ENCODE measurements at places on chromosomes 12 and 14.

DNA sequence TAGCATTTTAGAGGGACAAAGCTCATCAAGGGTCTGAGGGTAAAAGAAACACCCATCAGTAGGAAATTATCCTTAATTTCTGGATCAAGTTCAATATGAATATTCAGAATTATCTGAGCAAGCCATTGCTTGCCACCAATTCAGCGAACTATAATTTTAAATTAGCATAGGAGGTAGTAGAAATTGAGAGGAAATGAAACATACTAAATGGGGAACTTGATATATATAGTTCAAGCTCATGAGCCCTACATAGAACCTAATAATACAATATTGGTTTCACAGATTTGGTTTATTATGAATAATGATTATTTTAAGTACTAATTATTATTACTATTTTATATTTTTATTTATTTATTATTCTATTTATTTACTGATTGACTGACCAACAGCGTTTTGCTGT, 42.1 kb upstream of the GXYLT1 start:
- no peak for DNase-seq

DNA sequence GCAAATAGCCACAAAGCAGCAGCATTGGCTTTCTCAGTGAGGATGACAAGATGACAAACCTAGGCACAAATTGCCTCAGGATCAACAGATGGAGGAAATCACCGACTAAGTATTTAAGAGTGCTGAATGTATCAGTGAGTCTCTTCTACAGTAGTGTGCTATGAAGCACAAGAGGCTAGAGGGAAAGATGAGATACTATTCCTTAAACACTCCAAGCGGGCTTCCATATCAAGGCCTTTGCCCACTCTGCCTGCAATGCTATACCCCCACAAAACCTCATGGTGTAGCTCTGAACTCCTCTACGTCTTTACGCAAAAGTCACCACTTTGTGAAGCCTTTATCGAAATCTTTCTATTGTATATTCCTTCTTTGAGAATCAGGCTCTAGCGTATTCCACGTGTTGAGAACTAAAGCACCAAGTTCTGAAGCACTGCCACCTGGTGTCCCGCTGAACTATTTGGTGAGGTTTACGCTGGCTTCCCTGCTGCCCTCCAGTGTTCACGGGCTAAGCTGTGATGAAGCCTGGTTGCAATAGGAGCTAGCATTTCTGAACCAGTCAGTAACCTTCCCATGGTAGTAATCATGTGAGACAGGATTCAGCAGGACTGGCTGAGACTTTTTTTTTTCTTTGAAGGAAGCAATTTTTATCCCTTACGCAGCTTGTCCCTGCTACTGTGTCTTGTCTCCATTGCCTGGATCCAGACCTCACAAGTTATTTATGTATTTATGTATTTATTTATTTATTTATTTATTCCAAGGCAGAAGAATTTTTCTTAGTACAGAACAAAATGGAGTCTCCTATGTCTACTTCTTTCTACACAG, 426.5 kb upstream of the OR4E1 start:
- no peak for DNase-seq

GRCh38 chr14:20714593-20715250, 26.2 kb downstream of the ANG start:
- DNase-seq: no peak

GRCh38 chr12:80317307-80317706, 126.7 kb upstream of the PTPRQ start:
- no peak for DNase-seq

GRCh38 chr14:82766996-82767395, 1233.3 kb upstream of the SEL1L start:
- no peak for DNase-seq

- DNase-seq: no peak
Measured at GRCh38 chr12:20101046-20101445, 267.3 kb upstream of the PDE3A start.

- no peak for DNase-seq
Measured at GRCh38 chr14:78581229-78581628, 411.1 kb downstream of the NRXN3 start.

DNA sequence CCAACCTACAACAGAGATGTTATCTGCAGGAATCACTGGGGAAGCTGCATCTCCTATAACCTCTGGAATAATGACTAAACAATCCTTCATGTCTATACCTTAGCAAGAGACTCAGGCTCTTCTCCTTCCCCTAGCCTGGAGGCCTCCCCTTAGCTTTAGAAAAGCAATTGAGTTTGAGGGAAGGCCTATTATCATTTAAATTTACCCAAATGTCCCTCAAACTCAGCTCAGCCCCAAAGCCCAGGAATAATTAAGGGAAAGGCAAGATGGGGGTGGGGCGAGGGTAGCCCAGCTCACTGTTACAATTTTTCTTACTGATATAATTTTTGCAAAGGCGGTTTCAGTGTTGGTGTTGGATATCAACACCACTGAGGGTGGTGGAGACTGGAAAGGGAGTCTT, 151.4 kb upstream of the EEA1 start:
- no peak for DNase-seq

DNA sequence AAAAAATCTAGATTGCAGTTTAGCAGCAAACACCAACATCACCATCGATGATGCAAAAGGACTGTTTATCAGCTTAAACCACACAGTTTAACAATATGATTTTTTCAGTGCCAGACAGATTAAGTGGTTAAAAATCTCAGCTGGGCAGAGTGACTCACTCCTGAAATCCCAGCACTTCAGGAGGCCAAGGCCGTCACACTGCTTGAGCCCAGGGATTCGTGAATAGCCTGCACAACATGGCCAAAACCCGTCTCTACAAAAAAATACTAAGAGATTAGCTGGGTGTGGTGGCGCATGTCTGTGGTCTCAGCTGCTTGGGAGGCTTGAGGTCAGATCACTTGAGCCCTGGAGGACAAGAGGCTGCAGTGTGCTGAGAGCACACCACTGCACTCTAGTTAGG, 8.9 kb downstream of the RSRC2 start:
- no peak for DNase-seq

GRCh38 chr12:102757882-102758226, 159.2 kb downstream of the PAH start:
- no peak for DNase-seq

GRCh38 chr12:68435816-68436215, 103.7 kb upstream of the MDM1 start:
- no peak for DNase-seq

DNA sequence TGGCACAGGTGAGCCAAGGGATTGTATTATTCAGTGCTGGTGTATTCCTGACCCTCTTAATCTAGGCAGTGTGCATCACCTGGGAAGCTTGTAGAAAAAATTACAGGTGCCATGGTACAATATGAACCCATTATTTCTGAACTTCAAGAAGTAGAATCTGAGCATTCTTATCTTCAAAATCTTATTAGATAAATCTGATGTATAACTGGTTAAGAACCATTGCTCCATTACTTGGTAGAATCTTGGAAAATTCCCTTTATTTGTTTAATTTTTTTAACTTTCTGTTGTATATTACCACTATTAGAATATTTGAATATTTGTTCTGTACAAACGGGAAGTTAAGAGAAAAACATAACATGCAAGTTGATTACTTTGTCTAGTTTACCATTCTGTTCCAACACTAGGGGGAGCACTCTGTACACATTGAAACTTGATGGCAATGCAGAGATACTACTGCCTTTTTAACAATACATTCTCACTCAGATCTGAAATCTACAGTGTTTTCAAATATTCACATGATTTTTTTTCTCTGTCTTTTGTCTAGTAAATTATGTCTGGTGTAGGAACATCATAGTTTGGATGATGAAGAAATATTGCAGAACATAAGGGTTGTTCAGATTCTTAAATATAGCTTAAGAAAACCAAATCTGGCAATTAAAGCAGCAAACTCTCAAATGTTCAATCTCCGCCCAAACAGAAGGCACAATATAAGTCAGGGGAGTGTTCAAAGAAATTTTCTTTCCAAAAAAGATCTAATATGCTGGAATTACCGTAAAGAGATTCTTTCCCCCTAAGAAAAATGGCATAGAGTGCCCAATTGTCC, 196.6 kb downstream of the PCNX1 start:
- no peak for DNase-seq

DNA sequence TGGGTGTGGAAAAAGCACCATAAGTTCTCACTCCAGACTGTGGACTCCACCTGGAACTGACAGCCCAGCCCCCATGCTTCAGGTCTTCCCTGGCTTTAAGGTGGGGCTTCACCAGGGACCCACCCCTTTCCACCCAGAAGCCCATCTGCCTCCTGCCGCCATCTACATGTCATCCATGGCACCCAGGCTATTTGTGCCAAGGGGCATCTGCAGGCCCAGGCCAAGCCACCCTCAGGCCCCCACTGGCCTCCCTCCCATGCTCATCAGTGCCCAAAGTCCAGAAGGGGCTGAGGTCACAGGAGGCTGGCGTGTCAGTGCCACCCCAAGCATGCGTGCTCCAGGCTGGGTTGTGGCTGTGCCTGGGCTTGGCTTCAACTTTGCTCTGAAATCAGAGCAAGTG, 212.2 kb upstream of the DIO3 start:
- no peak for DNase-seq

DNA sequence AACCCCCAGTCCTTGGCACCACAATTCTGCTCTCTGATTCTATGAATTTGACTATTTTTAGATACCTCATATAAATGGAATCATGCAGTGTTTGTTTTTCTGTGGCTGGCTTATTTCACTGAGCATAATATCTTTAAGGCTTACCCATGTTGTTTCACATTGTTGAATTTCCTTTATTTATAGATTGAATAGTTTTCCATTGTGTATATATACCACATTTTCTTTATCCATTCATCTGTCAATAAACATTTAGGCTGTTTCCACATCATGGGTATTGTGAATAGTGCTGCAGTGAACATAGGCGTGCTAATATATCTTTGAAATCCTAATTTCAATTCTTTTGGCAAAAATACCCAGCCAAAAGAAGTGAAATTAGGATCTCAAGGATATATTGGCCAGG, 126.7 kb upstream of the SLC38A2 start:
- no peak for DNase-seq

DNA sequence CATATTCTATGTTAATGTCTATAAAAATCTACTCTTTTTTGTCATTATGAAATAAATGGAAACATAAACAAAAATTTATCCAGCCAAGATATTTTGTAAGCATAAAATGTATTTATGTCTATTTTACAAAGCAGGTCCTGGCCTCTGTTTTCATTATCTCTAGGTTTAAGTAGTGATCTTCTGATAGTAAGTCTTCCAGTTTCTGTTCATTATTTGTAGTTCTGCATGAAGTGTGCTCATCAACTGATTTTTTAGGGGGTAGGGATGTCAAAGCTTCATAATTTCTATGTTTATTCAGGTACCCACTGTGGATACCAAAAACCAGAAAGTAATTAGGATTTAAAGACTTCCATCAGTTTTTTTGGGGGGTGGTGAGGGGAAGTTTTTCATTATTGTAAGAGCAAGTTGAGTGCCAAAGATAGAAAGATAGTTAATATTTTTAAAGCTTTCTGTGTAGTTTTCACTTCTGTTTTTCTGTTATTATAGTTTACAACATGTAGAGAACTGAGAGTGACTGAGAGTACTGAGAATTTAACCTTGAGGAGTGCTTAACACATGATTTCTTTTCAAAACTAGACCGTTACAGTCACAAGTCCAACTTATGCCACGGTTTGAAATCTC, 30.6 kb upstream of the LMO3 start:
- DNase-seq: no peak

DNA sequence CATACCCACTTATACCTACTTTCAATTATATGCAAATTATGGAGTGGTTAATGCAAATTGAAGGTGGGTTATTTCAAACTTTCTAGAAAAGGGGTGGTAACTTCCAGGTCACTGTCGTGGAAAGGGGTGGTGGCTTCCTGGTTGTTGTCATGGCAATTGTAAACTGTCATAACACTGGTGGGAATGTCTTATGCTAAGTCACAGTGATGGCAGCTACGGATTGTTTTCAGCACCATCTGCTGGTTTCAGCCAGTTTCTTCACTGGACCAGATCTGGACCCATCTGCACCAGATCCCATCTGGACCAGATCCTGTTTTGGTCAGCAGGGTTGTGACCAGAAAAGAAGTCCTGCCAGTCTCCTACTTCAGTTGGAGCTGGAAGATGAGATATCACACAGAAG, 1469.3 kb downstream of the AACS start:
- DNase-seq: no peak

DNA sequence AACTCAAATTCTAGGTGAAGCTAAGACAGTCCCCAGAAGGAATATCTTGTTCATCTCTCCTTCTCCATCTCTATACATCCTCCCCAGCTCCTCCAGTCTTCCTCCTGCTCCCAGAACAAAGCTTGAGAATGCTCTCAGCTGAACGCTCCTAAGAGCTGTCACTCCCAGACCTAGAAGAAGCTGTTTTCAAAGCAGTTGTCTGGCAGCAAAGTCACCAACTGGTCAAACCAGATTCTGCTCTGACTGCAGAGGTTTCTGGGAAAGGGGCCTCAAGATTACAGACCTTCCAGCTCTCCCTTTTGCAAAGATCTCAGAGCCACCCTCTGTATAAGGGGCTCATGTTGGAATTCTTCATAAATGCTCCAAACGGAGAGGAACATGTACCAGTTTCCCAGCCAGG, 9.6 kb upstream of the HSPB8 start:
- no peak for DNase-seq

- no peak for DNase-seq
Measured at GRCh38 chr14:65142429-65142828, 40.1 kb upstream of the MAX start.

DNA sequence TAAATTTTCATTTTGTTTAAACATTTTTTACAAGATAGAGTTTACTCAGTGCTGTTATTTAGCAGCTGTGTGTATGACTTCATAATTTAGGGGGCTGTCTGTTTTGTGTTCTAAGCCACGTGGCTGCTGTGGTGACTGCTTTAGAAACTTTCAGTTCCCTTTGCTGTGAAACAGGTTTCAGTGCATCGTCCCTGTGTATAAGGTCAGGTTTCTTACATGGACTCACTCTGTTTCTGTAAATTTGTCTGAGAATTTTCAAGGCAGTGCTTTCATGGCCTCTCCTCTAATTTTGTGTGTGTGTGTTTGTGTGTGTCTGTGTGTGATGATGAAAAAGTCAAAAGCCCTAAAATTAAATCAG, 32.4 kb downstream of the BICD1 start:
- DNase-seq: no peak

- no peak for DNase-seq
Measured at GRCh38 chr12:68234140-68234539, 8.5 kb upstream of the IL26 start.

- no peak for DNase-seq
Measured at GRCh38 chr14:73240816-73241480, 3.6 kb downstream of the PAPLN start.

- DNase-seq: no peak
Measured at GRCh38 chr14:37588956-37589714, 5.9 kb downstream of the FOXA1 start.

DNA sequence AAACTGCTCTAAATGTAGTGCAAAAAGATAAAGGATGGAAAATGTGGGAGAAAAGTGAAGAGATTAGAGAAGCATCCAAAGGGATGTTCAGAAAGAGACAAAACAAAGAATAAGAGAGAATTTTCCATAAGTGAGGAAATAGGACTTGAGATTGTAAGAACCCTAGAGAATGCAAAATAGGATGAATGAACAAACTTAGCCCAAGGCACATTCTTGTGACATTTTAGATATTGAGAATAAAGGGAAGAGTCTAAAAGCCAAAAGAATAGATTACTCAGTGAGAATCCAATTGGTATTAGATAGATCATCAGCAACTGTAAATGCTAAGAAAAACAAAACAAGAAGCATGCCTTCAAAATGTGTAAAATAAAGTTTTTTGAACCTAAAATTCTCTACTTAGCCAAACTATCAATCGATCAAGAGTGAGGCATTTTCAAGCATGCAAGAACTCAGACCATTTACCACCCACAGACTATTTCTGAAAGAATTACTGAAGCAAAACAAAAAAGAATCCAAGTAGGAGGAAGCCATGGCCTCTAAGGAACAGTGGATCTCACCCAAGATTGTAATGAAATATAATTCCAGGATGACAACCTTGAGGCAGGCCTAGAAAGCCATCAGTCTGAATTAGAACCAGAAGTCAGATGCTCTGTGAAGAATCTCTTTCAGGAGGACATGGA, 33.5 kb downstream of the DYRK2 start:
- no peak for DNase-seq

Data from activated CD8-positive, alpha-beta memory T cell treated with anti-CD3 and anti-CD28 coated beads for 24 hours (primary cell).